Stimulated activated CD8-positive, alpha-beta memory T cell treated with anti-CD3 and anti-CD28 coated beads, Interleukin-7, amount 100 ng/mL, for 4 hours (primary cell): ENCODE measurements at places on chromosomes 2 and 18.

GRCh38 chr2:64996871-64997307 is 7.7 kb downstream of the SLC1A4 start:
- no peak for DNase-seq

DNA sequence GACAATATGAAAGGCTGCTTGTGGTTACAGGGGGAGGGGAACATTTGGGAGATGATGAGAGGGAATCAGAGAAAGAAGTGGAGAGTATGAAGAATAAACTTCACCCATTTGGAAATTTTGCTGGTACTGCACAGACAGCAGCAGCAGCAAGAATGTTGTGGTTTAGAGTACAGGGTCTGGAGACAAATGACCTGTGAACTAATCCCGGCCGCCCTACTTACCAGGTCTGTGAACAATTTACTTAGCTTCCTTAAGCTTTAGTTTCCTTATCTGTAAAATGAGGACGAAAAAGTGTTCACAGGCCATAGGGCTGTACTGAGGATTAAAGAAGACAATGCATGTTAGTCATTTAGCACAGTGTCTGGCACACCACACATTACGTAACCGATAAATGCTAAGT is 685.4 kb upstream of the CELF4 start:
- no peak for DNase-seq

DNA sequence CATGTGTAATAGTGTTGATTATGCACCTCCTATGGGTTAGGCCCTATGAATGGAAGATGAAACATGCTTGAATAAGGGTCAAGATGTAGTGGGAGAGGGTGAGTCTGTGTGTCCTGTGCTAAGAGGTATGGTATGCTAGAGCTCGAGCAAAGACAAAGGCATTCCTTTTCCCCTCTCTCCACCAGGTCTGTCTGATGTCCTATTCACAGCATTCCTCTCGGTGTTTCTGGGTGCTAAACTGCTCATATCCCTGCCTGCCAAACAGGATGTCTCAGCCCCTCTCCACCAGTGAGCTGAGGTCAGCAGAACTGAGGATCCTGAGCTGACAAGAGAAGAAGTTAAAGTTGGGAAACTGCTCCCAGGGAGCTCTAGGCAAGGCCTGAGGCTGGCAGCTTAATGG is 344.9 kb downstream of the TSN start:
- DNase-seq, result no peak

- DNase-seq, result no peak
Measured at GRCh38 chr2:168338292-168338691, 90.9 kb upstream of the STK39 start.

DNA sequence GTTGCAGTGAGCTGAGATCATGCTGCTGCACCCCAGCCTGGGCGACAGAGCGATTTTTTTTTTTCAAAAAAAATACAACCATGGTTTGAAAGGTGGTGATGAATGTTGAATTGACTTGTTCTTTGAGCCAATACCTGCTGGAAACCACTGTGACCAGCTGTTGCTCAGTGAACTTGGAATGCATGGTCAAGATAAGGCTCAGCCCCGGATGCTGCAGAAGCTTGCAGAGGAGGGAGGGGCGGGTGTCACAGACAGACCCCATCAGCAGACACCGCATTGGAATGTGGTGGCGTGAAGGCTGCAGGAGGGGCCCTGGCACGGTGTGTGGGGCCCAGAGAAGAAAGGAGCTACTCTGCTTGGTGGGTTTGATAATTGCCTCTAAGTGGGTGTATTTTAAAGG is 91.6 kb downstream of the ITGB1BP1 start:
- DNase-seq, result no peak
